ENCODE measurements at places on chromosomes 5 and 9.

DNA sequence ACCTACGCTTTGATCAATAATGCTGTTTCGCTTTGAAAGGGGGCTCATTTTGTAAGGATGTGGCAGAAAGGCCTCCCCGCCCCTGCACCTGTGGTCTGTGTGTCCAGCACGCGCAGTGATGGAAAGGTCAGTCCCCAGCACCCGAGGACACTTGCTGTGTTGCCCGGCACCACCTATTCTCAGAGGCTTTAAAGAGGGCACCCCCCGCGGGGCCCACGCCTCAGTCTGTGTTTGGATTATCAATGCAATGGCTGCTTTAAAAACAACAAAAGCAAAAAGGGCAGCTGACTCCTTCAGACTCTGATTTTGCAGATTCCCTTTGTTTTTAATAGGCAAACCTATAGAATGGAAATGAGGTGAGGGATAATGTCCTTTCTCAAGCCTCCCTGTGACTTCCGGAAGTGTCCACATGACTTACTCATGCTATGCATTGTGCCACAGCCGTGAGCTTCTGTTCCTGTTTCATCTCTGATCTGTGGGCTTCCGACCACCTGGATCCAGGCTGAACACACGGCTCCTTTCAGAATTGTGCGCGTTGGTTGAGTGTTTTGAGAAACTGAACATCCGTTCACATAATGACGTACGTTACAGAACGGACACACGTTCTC is 416.2 kb downstream of the IRX2 start:
- DNase-seq = no peak

DNA sequence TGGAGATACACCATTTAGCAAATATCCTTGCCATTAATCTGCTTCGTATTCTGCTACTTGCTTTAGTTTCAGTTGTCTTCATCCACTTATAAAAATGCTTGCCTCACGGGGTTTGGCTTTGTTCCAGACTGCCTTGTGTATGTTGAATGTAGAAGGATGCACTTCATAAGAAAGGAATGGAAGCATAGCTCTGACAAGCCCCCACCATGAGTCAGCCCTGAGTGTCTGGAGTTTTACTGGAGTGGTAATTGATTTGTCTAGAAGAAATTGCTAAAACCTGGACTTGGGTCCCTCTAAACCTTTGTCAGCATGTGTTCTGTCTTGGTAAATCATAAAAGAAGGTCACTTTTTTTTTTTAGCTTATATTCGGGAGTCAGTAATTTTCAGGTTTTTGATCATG is 4.6 kb downstream of the TEX48 start:
- no peak for DNase-seq

DNA sequence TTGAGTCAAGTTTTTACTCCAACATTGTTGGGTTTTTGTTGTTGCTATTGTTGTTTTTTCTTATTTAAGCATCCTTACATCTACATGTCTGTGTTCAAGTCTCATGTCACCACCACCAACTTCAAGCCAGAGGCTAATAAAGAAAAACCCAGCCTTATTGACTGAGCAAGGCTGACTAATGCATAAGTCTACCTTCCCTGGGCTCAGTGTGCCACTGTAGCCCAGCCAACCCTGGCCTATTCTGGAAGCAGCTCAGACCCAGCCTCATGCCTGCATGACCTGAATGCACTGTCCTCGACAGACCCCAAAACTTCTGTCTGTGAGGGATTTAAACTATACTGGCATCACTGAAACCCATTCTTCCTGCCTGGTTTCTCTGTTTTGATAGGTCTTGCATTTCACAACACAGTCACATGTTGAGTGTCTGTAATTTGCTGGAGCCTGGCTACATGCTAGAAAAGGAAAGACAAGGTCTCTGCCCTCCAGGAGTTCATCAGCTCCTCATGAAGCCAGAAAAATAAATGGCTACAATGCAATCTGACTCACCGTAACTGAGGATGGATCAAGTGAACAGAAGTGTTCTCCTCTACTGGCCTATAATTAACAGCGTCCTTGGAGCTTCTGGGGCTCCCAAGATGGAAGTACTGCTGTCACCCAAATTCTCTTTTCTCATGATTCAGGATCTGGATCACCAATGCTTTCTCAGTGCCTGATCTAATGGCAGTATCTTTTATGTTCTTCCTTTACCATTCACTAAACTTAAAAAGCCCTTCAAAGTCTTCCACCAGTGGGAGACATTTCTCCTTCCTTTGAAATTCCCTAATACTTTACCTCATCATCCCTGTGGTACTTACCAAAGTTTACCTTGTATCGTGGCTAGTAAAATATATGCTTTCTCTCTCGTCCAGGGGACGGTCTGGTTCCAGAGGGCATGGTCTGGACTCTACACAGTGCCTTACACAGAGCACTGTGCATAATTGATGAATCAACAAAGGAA is 103.9 kb upstream of the IFNE start:
- no peak for DNase-seq

GRCh38 chr5:15791274-15791673 is 291.3 kb downstream of the FBXL7 start:
- DNase-seq = no peak

DNA sequence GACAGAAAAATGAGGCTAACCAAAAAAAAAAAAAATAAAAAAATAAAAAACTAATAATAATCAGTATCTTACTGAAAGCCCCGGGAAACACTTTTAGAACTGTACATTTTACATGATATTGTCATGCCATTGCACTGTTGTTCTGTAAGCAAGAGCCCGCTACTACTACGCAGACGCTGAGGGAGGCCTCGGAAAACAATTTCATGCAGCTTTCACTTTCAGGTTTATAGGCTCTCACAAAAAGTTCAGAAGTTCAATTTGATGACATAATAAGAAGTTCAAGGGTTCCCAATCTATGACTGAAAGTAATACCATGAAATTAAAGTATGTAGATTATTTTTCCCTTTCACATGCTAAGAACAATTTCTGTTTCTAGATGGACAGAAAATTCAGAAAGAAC is 318.3 kb upstream of the ITGA1 start:
- no peak for DNase-seq

DNA sequence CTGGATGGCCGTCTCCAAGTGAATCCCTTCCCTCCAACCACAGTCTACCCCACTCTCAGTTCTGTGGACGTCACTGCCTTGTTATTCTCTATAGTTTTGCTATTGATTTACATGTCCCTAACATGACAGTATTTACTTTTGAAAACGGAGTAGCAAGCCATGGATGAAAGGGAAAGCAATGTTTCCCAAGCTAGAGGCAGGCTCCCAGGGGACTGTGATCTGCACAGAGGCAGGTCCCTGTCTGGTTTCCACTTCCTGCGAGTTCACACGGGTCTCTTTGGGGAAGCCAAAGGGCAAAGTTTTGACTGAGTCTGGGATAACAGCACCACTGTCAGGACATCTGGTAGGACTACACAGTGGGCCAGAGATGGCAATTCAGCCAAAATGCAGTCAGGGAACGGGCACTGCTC is 12.7 kb downstream of the C9orf153 start:
- DNase-seq = no peak

- DNase-seq = no peak
Measured at GRCh38 chr5:62309107-62309506, 3.1 kb downstream of the KIF2A start.

DNA sequence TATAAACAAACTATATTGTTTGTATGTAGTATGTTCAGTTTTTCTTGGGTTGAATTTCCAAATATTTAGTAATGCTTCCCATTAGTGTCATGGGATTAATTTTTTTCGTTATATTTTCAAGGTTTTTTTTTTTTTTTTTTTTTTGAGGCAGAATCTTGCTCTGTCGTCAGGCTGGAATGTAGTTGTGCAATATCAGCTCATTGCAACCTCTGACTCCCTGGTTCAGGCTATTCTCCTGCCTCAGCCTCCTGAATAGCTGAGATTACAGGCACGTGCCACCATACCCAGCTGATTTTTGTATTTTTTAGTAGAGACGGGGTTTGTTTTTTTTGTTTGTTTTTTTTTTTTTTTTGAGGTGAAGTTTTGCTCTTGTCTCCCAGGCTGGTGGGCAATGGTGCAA is 10.6 kb downstream of the DDX46 start:
- DNase-seq = no peak

- DNase-seq = no peak
Measured at GRCh38 chr9:114685951-114686350, 4.0 kb upstream of the TEX48 start.

DNA sequence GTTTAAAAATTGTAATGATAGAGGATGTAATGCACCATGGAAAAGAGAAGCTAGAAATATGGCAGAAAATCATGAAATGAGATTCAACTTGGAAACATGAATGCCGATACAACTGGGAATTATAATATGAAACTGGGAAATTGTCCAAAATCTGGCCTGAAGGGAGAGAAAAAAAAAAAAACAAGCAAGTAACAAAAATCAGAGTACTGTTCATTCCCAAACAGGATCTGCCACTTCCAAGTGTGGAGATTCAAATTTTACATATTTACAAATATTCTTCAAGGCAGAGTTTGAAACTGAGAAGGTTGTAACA is 56.6 kb upstream of the MOCS2 start:
- DNase-seq = no peak

GRCh38 chr9:111036429-111036789 is 1.9 kb downstream of the LPAR1 start:
- DNase-seq = no peak

DNA sequence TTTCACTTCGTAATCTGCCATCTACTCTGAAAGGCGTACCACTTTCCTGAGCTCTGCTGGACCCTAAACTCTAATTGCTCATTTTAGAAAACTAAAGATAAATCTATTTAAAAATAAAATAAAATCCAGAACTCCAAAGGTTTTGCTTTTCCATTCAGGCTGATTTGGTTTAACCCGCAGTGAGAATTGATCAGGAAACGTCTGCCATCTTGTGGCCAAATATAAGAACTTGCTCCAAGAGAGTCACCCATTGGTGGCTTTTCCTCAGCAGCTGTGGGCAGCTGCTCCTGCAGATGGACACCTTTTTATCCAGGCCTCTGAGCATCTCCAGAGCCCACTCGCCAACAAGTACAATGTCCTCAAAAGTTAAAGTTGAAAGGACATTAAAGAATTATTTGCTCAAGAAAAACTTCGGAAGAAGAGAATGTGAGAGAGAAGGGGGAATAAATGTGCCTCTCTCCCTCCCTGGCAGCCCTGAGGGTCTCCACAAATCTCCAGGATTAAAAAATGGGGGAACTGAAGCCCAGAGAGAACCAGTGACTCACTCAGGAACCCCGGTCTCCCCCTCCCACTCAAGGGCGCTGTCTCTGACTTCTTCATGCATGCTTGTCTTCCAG is 4.1 kb downstream of the SAXO1 start:
- DNase-seq = no peak

- no peak for DNase-seq
Measured at GRCh38 chr5:5145651-5146529, 5.8 kb downstream of the ADAMTS16 start.

DNA sequence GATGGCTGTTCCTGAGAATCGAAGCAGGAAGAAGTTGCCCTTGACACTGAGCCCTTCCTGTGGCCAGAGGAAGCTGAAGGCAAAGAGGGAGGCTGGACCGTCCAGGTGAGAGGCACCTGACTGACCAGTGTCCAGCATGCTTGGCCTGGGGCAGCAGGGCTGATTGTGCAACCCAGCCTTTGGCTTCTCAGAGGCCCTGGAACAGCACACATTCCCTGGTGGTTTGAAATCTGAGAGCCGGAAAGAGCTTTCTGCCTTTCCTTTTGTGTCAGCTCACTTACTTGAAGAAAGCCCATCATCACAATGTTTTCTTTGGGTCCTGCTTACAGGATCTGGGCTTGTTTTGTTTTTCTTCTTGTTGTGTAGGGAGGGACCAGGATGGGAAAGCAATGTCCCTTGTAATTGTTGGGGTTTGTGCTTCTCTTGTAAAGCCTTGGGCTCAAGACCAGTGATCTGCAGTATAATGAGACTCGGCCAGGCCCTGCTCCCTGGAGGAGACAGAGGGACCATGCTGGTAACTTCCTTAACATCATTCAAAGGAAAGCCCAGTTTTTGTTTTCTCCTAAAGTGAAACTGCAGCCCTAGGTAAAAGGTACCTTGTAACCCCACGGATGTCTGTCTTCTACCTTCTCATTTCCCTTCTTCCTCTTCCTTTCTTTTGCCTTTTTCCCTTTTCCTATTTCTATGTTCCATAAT is 213.7 kb downstream of the NXNL2 start:
- DNase-seq = no peak

GRCh38 chr9:113011911-113012381 is at the start of gene ZNF883:
ZNF883 (minus strand) TSS chr9:113012192.
- DNase-seq = no peak

- DNase-seq = no peak
Measured at GRCh38 chr5:106730912-106731311, 939.8 kb downstream of the EFNA5 start.

- DNase-seq = no peak
Measured at GRCh38 chr5:10912435-10912834, 151.4 kb upstream of the DAP start.

DNA sequence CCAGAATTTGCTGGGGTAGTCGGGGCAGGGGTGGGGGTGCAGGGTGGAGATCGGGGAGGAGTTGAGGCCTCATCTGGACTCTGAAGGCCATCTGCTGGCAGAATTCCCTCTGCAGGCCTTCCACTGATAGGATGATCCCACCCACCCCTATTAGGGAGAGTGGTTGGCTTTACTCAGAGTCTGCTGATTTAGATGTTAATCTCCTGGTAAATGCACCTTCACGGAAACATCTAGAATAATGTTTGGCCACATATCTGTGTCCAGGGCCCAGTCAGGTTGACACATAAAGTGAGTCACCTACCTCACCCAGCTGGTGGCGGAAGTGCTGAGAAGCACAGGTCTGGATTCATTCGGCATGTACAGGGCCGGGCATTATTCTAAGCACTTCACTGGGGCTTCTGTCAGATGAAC is 50.0 kb downstream of the DAPK1 start:
- no peak for DNase-seq

GRCh38 chr5:77946381-77947040 is 170.4 kb upstream of the TBCA start:
- DNase-seq = no peak

GRCh38 chr5:72434056-72434780 is 73.0 kb downstream of the ZNF366 start:
- DNase-seq = no peak

- no peak for DNase-seq
Measured at GRCh38 chr9:2050236-2050635, 35.1 kb downstream of the SMARCA2 start.

DNA sequence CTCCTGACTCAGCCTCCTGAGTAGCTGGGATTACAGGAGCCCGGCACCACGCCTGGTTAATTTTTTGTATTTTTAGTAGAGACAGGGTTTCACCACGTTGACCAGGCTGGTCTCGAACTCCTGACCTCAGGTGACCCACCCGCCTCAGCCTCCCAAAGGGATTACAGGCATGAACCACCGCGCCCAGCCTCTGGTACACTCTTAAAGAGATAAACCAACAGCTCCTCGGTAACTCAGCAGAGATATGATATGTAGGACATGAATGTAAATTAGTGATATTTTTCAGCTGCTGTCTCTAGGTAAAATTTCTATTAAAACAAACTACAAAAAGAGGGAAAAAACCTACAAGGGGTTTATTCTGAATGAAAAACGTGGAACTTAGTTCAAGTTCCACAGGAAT is 42.8 kb upstream of the HK3 start:
- DNase-seq = no peak

- no peak for DNase-seq
Measured at GRCh38 chr5:61298066-61298465, 34.0 kb upstream of the ZSWIM6 start.

Data from stimulated activated CD4-positive, alpha-beta T cell treated with anti-CD3 and anti-CD28 coated beads, Interleukin-1b, Interleukin-23, amount 100 ng/mL, for 1 hour (primary cell).